ENCODE measurements at places on chromosomes 2 and 18. TPM values are rescaled to one million over a fixed set of nuclear protein-coding genes. Genes with fewer than 3 reads are reported as not detected.

Gene KLF7
- total RNA-seq = 47.1 TPM

Gene IFIH1
- 5.6 TPM for total RNA-seq

Gene PKDCC
- total RNA-seq = 30.3 TPM

Gene RUFY4
- total RNA-seq = not detected

Gene RAB27B
- 40.1 TPM for total RNA-seq

Gene PLEK
- total RNA-seq = under 0.01 TPM

Gene SERPINB3
- total RNA-seq = not detected

Gene SERPINB10
- not detected for total RNA-seq

Gene PPIG
- 32.4 TPM for total RNA-seq

Gene LMAN2L
- total RNA-seq = 37.8 TPM

Gene SERPINB12
- total RNA-seq = not detected

Gene PIEZO2
- total RNA-seq = 1.1 TPM

Gene EPB41L3
- 3.6 TPM for total RNA-seq

Gene LHCGR
- not detected for total RNA-seq
